ENCODE measurements at places on chromosomes 2 and 18. TPM values are rescaled to one million over a fixed set of nuclear protein-coding genes. Genes with fewer than 3 reads are reported as not detected.

Gene CYP27C1
- 0.41 TPM for total RNA-seq

- no peak for DNase-seq
Observed at GRCh38 chr2:39618236-39618635, 47.5 kb upstream of the TMEM178A start.

Gene ABCG5
- not detected for total RNA-seq

Gene CHRND
- total RNA-seq = not detected

- DNase-seq = no peak
Observed at GRCh38 chr2:106997204-106997603, 111.2 kb upstream of the ST6GAL2 start.

- no peak for DNase-seq
Observed at GRCh38 chr18:76506974-76507764, 12.1 kb upstream of the ZNF516 start.

DNA sequence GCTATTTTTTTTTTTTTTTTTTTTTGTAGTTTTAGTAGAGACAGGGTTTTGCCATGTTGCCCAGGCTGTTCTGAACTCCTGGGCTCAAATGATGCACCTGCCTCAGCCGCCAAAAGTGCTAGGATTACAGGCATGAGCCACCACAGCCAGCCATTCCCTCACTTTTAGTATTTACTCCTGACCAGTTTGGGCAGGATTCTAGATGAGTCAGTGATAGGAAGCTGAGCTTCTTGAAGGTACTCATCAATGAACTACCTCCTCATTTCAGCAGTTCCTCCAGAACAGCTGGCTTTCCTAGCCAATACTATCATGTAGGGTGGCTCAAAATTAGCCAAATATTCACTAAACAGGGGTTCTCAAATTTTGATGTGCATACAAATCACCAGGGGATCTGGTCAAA, 57.2 kb downstream of the CYBRD1 start:
- no peak for DNase-seq

Data from fibroblast of the aortic adventitia (primary cell).